ENCODE measurements at places on chromosomes 2 and 18.

GRCh38 chr2:215299337-215299859, 12.5 kb upstream of the ATIC start:
- ATAC-seq: no peak

GRCh38 chr18:77733292-77733903, 483.8 kb downstream of the GALR1 start:
- ATAC-seq: no peak

DNA sequence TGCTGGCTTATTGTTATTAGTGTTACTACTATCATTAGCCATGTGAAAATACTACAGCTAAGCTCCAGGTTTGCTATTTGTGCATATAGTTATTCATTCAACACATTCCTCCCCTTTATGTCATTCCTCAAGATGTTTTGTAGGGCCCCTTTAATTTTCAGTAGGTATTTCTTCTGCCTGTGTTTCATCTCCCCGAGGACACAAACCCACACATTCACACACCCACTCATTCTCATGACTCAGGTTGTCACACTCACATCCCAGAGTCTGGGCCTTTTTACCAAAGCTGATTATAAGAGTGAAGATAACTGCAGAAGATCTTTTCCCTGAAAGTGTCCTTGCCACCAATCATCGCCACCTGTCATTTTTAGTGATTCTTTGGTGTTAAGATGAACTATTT, 68.6 kb upstream of the SPOPL start:
- ATAC-seq: no peak

DNA sequence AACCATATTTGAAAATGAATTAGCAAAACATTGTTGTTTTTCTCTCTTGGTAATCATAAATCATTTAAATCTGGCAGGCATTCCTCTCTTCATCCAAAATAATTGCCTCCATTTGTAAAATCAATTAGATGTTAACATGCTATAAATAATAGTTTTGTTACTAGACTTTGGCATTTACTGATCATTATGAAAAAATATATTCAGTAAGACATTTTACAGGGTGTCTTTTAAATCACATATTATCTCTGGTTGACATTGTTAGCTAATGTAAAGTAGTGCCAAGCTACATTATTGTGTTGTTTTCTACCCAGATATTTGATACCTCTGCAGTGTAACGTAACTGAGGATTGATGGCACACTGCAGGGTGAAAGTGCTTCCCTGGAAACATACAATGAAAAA, 31.8 kb upstream of the DLX1 start:
- ATAC-seq: no peak

DNA sequence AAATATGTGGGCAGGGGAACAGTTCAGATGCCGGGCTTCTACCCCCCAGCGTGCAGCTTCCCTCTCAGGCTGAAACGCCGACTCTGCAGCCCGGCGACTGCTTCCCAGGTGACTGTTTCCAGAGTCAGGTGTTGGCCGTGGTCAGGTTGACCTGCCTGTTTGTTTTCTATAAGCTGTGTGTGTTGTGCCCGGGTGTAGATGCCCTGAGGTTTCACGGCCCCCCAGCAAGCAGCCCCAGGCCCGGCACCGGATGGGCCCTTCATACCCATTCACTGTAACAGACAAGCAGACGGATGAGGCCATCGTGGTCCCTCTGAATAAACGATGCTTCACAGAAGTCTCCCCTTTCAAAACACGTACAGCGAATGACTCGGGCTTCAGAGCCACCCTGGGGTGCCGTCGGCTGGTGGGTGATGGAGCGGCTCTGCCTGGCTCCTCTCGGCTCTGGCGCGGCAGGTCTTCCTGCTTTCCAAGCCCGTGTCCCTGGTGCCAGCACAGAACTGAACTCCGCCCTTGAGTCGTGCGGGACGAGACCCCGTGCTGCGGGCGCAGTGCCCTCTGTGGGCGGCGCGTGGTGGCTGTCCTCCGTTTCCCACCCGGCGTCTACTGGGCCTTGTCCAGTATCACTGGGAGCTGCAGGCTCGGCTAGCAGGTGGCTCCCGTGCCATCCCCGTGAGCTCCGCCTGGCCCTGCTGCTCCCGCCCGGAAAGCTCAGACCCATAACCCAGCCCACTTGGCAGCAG, 15.0 kb upstream of the KCNG2 start:
- no peak for ATAC-seq

GRCh38 chr2:212528106-212528856, 10.3 kb downstream of the ERBB4 start:
- ATAC-seq: no peak

GRCh38 chr2:33522576-33522975, 46.1 kb downstream of the RASGRP3 start:
- ATAC-seq: no peak

- no peak for ATAC-seq
Measured at GRCh38 chr2:12896318-12896982, 179.7 kb downstream of the TRIB2 start.

DNA sequence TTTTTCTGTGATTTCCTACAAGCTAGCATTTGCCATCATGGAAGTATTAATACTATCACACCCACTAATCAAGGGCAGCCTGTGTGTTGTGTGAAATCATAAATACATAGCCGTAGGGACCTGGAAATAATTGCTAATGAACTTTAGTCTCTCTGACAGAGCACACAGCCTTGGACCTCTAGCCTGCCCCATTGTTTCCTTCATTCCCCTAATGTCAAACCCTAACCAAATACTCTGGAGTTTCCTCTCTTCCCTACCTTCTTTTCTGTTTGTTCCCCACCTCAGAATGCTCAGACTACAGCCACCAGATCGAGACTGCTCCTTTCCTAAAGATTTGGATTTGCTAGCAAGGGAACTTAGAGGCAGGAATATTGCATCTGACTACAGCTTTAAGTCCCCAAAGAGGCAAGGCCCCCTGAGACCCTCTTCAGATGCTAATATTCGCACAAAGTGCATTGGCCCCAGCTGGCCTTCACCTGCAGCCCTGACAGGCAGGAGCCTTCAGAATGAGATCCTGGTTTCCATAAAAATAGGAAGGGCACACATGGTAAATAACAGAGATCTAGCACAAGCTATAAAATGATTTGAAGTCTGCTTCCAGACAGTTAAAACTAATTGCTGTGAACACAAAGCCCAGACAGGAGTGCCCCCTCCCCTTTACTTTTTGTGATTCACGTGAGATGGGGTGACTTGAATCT, 279.2 kb upstream of the DCC start:
- ATAC-seq: no peak

DNA sequence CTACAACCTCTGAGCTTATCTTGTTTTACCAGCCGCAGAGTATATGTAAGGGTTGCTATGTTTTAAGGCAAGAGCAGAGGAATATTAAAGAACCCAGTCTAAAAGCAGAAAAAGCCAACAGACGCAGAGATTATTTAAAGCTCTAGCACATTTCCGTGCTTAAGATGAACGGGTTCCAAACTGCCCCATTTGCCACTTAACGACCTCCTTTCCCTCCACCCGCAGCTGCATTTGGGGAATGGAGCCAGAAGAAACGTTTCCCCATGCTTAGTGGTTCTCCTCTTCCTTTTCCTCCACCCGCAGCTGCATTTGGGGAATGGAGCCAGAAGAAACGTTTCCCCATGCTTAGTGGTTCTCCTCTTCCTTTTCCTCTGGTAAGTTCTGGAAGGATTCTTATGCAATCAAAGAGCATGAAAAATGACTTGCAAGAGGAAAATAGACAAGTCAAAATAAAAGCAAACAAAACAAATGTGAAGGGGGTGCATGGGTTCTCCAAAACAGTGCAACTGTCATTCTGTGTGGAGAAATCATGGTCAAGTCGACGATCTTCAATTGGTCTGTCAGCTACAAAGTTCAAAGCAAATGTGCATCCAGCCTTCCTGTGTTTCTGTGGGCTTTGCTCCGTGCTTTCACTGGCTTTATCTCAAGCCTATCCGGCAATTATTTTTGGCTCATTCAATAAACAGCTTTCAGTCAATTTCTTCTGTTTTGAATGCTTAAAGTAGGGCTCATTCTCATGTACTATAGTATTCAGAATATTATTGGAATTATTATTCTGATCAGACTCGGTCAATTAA, 57.8 kb downstream of the DIPK1C start:
- ATAC-seq: no peak

DNA sequence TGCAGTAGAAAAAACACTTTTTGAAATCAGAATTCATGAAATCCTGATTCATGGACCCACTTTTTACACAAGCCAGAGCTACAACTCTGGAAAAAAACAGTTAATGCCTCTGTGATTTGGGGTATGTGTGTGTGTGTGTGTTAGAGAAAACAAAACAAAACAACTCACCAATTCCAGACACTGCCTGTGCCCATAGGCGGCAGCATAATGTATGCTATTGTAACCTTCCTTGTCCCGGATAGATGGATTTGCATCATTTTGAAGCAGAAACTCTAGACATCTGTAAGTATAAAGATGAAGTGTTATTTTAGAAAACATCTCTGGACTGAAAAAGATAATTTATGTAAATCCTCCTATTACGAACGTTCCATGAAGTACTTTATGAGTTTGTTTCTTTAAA, 152.0 kb upstream of the PGAP1 start:
- no peak for ATAC-seq

GRCh38 chr2:20877960-20878359, 55.1 kb upstream of the LDAH start:
- no peak for ATAC-seq

- ATAC-seq: no peak
Measured at GRCh38 chr2:28801726-28802125, 8.9 kb upstream of the SPDYA start.

DNA sequence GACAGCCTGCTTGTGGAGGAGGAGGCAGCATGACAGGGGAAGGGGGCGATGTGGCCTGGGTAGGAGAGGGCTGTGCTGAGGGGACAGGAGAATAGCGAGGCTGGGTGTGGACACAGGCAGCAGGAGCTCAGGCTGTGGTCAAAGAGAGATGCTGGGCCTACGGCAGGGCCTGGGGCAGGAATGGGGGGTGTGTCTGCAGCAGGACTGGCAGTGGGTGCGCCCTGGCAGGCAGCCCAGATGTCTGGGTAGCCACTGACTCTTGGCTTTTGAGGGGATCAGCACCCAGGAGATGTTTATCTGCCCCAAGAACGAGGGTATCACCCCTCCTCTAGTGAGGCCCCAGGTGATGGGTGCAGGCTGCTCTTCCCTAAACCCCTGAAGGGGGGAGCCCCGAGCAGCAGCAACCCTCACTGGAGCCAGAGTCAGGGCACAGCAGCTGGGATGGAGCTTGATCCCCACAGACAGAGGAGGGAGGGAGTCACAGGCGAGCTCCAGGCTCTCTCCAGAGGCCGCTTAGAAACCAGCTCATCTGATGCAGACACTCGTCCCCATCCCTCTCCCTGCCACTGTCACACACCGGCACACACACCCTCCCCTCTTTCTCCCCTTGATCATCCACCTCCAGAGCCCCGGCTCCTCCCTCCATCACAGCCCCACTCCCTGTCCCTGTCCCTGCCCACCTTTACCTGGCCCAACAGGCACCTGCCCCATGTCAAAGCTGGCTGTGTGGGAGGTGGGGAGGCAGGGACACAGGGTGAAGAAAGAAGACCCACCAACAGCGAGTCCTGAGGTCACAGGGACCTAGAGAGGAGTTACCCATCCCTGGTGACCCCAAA, 29.8 kb upstream of the TNS1 start:
- no peak for ATAC-seq

DNA sequence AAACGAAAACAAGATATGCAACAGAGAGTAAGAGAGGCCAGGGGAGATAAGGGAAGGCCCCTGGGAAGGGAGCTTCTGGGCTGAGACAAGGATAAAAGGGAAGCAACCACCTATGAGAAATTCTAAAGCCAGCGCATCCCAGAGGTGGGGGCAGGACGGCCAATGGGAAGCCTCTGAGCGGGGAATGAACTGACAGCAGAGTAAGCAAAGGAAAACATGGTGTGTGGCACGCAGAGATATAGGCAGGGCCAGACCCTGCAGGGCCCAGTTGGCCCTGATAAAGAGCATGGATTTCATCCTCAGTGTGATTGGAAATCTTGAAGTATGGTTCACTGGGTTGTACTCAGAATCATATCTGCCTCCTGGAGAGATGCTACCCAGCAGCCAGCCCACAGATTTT, 78.7 kb downstream of the IRS1 start:
- no peak for ATAC-seq

DNA sequence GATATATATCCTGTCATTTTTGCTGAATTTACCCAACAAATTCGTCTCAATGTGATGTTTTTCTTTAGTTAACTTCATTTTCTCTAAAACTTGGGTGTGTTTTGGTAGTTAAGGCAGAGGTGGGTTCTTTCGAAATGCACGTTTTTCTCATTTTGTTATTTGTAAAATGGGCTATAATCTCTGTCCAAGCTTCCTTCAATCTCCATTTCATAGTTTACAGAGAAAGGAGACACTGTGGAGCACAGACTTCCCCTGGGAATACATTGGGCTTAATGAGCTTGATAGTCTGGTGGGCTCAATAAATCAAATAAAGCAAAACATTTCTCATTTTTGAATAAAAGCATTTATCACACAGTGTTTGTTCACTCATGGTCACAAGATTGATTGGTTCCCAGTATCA, 145.1 kb downstream of the AGPS start:
- ATAC-seq: no peak

DNA sequence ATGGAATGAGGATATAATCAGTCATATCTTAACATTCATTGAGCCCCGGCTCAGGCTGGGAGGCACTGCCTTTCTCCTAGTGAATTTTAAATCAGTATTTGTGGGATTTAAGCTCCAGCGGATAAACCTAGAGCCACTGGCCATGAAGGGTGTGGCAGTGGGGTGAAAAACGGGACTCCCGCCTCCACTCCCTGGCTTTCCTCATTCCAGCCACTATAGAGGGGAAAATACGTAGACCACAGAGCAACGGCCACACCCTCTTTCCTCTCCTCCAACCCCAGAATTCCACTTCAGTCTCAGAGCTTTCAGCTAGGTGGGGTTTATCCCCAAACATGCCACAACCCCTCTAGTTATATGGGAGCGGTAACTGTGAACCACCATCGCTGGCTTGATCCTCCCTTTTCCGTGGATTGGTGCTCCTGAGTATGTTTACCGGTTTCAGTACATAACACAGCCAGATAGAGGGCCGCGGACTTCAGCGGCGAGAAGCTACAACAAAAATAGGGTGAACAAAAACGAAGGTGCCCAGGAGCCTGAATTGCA, 70.6 kb upstream of the ITGB6 start:
- no peak for ATAC-seq

DNA sequence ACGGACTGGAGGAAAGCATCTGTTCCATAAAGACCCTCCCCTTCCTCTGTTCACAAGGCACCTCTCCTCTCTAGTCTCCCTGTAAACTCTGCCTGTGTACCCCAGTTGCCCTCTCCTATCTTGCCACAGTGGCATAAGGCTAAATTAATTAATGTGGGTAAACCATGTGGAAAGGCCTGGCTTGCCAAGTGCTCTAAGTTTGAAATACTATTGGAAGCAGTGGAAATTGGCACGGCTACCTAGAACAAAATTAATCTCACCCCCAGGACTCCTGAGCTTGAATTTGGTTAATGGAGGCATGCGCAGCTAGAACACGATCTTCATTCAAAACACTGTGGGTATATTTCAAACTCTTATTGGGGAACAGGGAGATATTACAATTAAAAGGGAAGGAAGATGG, 19.2 kb upstream of the SLC14A2 start:
- ATAC-seq: no peak

- ATAC-seq: no peak
Measured at GRCh38 chr18:60601249-60601648, 228.7 kb upstream of the MC4R start.

- peak; percentile 20 for ATAC-seq
Measured at GRCh38 chr2:96527286-96528005, 9.1 kb upstream of the ARID5A start.
